ENCODE measurements at places on chromosomes 2 and 18.
A peak's percentile ranks its signal among the peaks of the same experiment; 100 is the strongest.

DNA sequence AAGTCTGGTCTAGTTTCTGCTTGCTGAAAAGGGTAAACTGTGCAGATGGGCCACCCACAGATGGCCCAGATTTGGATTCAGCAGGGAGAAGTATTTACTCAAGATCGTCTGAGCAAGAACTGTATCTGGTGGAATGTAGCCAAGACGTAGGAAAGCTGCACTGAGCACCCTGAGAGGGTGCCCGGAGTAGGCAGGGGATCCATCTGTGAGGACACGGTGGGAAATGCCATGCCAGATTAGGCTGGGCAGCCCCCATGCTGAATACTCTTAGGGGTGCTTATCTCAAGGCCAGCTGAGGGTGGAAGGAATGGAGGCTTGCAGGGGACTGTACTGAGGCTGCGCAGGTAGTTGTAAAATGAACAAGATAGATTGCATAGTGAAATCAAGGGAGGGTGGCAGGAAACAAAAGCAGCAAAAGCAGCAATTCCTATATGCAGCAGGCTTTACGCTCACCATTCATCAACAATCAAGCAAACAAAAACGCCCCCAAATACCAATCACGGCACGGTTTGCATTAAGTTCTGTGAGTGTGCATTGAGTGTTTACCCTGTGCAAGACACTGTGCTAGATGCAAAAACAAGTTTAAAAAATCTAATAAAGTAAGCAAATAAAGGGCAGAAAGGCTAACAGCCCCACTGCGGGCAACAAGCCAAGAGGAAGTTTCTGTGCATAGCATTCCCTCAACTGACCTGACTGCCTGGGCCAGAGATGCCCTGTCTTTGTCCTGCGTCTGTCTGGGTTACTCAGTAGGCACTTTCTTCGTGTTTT, 32.2 kb upstream of the LPIN2 start:
- no peak for DNase-seq

GRCh38 chr2:47080888-47081301, 74.2 kb downstream of the STPG4 start:
- no peak for DNase-seq

- DNase-seq = no peak
These were observed 147.2 kb upstream of the TWIST2 start for GRCh38 chr2:238700506-238701340.

- DNase-seq = no peak
These were observed 21.2 kb upstream of the RPL37A start for GRCh38 chr2:216477283-216478035.

DNA sequence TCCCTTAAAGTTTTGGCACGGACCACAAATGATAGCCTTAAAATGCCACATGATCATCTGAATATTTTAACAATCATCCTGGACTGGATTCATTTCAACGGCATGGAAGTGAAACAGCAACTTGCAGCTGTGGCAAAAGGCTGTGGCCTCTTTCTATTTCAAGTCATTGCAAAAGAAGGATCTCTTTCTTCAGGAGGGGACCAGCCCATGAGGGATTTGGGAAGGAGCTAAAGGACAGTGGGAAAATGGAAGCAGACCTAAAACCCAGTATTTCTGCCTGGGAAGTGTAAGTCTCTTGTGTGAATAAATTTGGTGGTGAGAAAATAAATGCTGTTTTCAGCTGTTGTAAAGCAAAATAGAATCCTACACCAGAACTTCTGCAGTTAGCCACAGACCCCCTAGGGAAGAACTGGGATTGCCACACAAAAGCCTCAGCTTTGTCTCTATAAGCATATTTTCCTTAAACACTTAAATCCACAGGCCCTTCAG, 107.3 kb upstream of the ZFP36L2 start:
- no peak for DNase-seq

DNA sequence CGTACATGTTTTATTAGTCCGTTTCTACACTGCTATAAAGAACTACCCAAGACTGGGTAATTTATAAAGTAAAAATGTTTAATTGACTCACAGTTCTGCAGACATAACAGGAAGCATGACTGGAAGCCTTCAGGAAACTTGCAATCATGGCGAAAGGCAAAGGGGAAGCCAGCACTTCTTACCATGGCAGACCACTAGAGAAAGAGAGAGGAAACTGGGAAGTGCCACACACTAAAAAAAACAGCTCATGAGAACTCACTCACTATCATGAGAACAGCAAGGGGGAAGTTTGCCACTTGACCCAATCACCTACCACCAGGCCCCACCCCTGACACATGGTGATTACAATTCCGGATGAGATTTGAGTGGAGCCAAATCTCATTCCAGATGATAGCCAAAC, 466.2 kb downstream of the IRS1 start:
- no peak for DNase-seq

- no peak for DNase-seq
These were observed 90.3 kb upstream of the TMEM17 start for GRCh38 chr2:62596061-62596921.

DNA sequence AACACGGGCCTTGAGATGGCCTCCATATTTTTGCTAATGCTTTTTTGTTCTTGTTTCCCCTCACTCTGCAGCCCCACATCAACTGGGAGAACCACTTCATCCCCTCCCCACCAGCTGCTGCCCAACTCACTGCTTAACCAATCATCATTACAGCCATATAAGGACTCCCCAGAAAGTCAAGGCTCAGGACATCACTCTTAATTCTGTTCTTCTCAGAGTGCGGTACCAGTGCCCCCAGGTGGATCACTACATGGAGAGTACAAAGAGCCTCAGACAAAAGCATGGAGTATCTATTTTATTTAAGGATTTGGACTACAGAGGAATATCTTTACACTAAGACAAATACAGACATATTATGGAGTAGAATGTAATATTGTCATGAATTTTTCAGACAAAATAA, 340.6 kb downstream of the PAX3 start:
- DNase-seq = no peak

GRCh38 chr2:68501768-68502167, 34.4 kb downstream of the APLF start:
- DNase-seq = no peak

DNA sequence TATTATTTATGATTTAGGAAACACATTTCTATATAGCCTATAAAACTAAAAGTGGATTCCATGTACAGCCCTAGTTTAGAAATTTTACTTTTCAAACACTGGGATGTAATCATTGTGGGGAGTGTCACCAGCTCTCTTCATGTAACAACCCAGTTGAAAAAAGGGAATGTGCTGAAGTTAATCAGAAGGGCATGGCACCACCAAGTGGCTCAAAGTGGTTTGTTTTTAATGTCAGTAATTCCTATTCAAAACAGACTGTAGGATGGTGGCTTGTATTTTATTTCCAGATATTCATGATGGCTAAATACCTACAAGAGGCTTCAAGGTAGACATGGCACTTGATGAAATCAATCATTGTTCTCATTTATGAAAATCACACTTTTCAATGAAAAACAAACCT, 58.1 kb upstream of the TMEM182 start:
- peak; percentile 64 for DNase-seq
